ENCODE measurements at places on chromosomes 2 and 18.

- no peak for DNase-seq
These were observed 127.4 kb downstream of the NOL4 start for GRCh38 chr18:34097312-34097711.

GRCh38 chr2:55112229-55113031 is 62.2 kb upstream of the RTN4 start:
- DNase-seq: peak; percentile 32

DNA sequence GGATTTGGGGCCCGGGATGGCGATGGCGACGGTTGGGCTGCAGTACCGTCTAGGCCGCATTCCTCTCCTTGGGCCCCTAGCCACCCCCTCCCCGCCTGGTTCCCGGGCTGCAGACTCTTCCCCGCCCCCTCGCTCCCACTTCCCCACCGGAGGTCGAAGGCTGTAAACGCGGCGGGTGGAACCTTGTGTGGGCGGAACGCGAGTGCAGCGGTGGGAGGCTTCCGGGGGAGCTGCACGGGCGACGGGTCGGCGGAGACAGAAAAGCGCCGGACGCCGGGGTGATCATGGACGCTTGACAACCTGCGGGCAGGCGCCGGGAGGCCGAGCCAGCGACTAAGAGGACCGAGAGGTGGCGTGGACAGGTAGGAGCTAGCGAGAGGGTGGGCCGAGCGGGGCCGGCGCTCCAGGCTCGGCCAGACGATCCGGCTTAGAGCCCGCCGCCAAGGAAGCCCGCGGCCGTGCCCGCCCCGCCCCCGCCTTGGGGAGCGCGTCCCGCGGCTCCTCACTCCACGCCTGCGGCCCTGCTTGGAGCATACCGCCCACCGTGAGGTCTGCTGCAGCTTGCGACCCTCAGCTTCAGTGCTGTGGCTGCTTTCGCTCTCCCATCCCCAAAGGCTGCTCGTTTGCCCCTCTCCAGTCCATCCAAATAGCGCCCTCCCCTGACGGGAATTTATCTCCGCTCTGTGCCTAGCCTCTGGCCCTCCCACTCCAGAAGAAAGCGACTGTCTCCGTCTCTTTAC is at the start of gene COPS7B:
TSS of gene COPS7B (plus strand) at position 269 of the 740 bp plus-strand sequence. CDS start 2,126 bp downstream, outside the sequence.
- DNase-seq: peak; percentile 92

GRCh38 chr2:39375917-39376316 is 61.2 kb downstream of the MAP4K3 start:
- no peak for DNase-seq

GRCh38 chr2:217966423-217967070 is 36.2 kb downstream of the TNS1 start:
- DNase-seq: no peak

DNA sequence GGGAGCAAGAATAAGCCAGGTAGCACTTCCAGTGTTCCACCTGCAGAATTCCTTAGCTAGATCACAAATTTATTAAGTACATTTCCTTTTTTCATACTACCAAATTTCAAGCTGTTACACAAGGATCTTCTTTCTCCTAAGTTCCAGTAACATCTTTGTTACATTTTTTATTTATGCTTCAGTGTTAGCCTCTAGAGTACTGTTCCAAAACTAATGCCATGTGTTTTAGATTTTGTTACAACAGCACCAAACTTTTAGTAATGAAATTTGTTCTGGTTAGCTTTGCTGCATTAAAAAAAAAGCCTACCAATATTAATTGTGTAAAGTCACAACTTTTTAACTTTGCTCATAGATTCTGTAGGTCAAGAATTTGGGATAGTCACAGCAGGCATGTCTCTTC is 161.1 kb downstream of the CAMKMT start:
- DNase-seq: no peak

- DNase-seq: no peak
These were observed 1433.8 kb upstream of the SLC39A10 start for GRCh38 chr2:194223218-194223617.

- DNase-seq: no peak
These were observed 345.5 kb upstream of the CWC22 start for GRCh38 chr2:180352620-180353019.

DNA sequence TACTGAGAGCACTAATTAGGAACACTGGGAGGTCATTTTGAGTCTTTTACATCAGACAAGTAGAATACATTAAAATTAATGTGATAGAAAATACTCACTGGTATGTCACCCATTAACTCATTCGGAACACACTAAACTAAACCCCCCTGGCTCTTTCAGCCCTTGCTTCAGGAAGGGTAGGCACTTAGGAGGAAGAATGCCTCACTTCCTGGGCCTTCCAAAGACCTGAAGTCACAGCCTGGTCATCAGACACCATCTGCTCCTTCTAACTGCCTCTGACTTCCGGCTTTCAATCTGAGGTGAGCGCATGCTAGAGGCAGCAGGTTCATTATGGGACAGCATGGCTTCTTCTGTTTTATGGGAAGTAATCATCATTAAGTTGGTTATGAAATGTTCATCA is 451.4 kb downstream of the PID1 start:
- DNase-seq: no peak

- no peak for DNase-seq
These were observed 15.2 kb upstream of the CHRNA1 start for GRCh38 chr2:174779361-174779928.

GRCh38 chr18:13762690-13763439 is 36.4 kb downstream of the RNMT start:
- no peak for DNase-seq

GRCh38 chr2:220228310-220229006 is 601.0 kb downstream of the SLC4A3 start:
- DNase-seq: no peak

DNA sequence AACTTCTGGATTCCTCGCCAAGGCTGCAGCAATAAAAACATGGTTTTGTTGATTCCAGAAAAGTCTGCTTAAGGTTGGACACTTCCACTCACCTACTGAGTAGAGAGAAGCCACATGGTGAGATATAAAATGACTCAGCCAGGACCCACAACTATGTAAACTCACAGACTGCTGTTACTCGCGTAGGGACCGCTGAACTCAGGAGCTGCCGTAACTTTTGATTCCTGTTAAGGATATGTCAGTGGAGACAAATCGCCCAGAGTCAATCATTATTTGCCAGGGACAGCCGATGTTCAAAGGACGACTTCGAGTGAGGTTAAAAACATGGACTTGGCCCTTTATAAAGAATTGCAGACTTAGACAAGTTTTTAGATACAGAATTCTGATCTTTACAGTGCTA is 25.6 kb downstream of the CYB5A start:
- no peak for DNase-seq

DNA sequence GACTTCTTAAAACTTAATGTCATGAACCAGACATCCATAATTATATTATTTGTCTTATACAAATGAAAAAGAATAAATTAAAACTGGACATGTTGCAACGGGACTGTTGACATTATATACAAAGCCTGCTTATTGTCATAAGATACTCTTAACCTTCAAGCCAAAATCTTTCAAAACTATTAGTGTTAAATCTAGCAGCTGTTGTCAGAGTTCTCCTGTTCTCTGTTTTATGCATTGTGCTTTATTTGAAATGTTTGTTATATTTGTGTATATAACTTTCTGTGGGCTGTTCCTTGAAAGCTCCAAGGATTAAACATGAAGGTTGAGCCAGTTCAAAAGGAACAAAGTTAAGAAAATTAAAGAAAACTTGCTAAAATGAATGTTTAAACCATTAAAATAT is 335.5 kb upstream of the NT5C1B start:
- no peak for DNase-seq

DNA sequence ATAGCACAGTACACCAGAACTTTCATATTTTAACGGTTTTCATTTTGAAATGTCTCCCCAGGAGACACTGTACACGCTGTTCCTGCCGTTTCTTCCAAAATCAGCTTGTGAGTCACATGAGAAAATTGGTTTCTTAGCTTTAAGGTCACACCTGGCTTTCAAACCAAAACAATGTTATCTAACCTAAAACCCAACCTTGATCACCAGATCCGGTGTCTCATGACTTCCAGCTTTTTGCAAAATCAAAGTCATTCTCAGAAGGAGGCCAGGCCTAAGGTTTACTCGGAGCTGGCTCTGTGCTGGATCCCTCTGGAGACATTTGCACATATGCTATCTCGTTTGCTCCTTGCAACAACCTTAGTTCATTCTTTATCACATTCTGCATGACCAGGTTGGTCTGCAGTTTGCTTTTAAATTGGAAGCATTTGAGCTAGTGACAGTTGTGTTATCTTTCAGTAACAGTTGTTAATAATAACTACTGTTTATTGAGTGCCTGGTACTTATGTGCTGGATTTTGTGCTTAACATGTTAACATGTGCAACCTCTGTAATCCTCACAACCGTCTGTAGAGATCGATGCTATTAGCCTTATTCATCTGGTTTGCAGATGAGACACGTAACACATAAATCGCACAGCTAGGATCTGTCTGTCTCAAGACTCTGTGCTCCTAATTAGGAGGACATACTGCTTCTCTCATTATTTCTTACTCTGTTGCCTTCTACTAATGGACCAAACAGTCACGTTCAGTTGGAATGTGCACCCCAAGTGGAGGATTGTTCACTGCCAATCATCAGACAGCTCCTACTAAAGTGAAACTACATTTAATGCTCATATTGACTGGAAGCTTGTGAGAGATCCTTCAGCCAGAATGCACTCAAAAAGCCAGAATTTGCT is 105.5 kb downstream of the RNF144A start:
- DNase-seq: no peak

DNA sequence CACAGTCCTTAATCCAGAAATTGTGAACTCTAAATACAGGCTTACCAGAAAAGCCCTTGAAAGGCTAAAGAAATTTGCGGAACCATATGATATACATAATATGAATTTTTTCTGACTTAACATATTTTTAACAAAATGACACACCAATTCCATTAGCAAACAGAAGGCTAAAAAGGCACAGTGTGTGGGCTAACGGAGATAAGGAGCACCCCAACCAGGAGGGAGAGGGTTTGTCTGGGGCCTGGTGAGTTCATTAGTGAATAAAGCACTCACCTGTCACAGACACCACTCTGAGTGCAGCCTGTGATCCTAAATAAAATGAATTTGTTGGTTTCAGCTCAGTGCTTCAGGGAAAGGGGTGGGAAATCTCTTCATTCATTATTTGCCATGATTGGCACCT is 2.7 kb upstream of the FECH start:
- DNase-seq: no peak

DNA sequence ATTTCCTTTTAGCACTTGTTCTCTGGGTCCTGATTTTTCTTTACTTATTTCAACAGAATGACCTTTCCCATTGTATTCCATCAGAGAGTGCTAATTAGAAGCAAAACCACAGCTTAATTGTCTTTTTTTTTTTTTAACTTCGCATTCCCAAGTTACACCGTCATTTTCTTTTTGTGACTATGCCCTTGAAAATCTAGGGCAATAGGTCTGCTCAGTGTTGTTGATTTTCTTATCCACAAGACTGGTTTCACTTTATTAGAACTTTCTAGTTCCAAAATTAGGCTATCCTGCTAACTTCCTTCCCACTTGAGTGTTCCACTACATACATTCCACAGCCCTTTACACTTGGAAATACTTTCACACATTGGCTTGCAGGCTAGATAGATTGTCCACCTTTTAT is 18.7 kb upstream of the ADAM17 start:
- no peak for DNase-seq

DNA sequence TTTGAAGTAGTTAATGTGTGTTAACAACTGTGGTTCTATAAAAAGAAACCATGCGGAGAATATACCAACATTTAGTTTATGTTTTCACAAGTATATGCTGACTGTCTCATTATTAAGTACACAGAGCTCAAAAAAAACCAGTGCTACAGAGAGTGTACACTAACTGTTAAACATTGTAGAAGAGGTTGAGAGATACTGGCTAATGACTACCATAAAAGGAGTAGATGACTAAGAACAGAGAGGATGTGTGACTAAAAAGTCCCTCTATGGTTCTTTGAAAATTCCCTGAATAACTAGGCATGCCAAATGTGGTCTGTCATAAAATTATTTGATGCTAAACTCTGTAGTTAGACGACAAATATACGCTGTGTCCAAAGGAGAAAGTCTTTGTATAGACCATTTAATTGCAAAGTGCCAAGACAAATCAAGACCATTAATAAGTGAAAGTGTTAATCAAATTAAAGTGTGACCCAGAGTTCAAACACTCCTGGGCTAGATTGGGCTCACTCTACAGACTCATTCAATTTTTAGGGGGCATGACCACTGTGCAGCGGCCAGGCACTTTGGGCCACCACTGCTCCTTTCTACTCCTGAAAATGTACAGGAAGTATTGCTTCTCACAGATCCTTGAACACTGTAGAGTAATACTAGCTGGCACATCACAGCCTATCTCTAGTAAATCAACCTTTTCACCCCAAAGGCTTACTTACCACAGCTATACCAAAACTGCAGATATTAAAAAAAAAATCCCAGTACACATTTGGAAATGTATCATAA is 45.1 kb upstream of the SERTAD2 start:
- DNase-seq: no peak

GRCh38 chr2:232488097-232488711 is 570 bp upstream of the ECEL1 start:
- DNase-seq: no peak
